GM18507 (cell line): ENCODE measurements at places on chromosomes 12 and 14.

- no peak for DNase-seq
Measured at GRCh38 chr12:108751821-108752220, 20.5 kb upstream of the CORO1C start.

- no peak for DNase-seq
Measured at GRCh38 chr14:60632777-60633176, 16.5 kb downstream of the SIX1 start.

DNA sequence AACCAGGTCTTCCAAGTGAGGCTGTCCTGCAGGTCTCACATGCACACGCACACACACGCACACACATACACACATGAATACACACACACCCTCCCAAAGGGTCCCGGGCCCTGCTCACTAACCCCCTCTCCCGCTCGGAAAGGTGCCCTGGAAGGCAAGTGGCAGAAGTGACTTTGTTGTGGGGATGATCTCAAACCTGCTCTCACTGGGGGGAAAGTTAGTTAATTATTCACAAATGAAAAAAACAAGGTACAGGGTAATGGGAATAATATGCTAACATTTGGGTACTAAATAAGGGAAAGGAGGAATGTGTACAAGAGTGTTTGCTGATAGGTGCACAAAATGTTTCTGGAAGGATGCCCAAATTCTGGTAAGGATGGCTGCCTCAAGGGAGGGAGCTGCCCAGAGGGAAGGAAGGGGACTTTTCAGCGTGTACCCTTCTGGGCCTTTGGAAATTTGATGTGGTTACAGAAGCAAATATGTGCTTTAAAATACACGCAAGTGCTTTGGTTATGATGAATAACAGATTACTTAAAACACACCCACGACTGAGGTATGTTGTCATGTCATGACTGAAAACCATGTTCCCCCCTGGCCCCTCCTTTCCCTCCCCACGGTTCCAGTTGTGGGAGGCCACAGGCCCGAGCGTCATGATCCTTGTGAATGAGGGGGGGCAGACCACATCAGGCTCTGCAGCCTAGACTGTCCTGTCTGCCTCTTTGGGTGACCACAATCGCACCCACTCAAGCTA lies 43.3 kb upstream of the PLEKHG6 start:
- no peak for DNase-seq

DNA sequence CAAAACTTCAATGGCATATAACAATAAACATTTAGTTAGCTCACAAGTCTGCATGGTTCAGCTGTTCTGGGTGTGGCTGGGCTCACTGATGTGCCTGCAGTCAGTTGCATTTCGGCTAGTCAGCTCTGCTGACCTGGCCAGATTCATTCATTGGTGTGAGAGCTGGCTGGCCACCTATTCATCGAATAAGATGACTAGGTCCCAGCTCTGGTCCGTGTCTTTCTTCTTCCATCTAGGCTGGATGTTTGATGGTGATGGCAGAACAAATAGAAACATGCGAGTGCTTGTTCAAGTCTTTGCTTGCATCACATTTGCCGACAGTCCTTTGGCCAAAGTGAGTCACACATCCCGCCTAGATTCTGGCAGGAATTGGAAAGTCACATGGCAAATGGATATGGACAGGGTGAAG lies 203.3 kb upstream of the CRY1 start:
- DNase-seq, result no peak

- DNase-seq, result no peak
Measured at GRCh38 chr14:36870776-36871175, 209.1 kb downstream of the PAX9 start.
